ENCODE measurements at places on chromosomes 2 and 18. TPM values are rescaled to one million over a fixed set of nuclear protein-coding genes. Genes with fewer than 3 reads are reported as not detected.

The KATNAL2 gene
- polyA plus RNA-seq = 1.8 TPM

The CLEC4F gene
- polyA plus RNA-seq = not detected

The C18orf54 gene
- 0.50 TPM for polyA plus RNA-seq

- DNase-seq = no peak
Observed at GRCh38 chr2:135532581-135532980, 1.3 kb downstream of the R3HDM1 start.

GRCh38 chr2:207215308-207215707 lies 49.6 kb upstream of the KLF7 start:
- no peak for DNase-seq

DNA sequence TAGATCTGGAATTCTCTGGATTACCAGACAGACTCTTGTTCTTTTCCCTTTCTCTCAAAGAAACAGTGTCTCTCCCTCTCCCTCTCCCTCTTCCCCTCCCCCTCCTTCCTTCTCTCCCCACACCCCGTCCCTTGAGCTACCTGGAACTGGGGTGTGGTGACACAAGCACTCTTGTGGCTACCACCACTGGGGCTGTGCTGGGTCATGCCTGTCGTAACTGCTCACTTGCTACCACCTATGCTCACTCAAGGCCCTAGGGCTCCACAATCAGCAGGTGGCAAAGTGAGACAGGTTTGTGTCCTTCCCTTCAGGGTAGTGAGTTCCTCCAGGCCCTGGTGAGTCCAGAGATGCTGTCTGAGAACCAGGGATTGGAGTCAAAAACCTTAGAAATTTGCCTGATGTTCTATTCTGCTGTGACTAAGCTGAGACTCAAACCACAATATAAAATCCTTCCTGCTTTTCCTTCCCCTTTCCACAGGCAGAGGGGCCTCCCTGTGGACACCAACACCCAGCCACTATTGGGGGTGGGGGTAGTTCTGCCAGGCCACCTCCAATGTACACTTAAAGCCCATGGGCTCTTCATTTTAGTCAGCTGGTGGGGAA lies 70.8 kb downstream of the OXER1 start:
- no peak for DNase-seq

- no peak for DNase-seq
Observed at GRCh38 chr2:73256618-73256922, 22.5 kb downstream of the CCT7 start.

GRCh38 chr2:124908411-124908810 lies 883.3 kb downstream of the CNTNAP5 start:
- DNase-seq = no peak

Data from aorta (tissue), 5 donors.